T-helper 9 cell (primary cell): ENCODE measurements at places on chromosomes 3 and 15.

- DNase-seq: no peak
Observed at GRCh38 chr3:148319161-148319915, 378.4 kb upstream of the AGTR1 start.

GRCh38 chr3:117261983-117262421, 552.4 kb downstream of the TUSC7 start:
- DNase-seq: no peak

- DNase-seq: peak; percentile 35
Observed at GRCh38 chr15:99100245-99101173, 4.4 kb upstream of the SYNM start.

DNA sequence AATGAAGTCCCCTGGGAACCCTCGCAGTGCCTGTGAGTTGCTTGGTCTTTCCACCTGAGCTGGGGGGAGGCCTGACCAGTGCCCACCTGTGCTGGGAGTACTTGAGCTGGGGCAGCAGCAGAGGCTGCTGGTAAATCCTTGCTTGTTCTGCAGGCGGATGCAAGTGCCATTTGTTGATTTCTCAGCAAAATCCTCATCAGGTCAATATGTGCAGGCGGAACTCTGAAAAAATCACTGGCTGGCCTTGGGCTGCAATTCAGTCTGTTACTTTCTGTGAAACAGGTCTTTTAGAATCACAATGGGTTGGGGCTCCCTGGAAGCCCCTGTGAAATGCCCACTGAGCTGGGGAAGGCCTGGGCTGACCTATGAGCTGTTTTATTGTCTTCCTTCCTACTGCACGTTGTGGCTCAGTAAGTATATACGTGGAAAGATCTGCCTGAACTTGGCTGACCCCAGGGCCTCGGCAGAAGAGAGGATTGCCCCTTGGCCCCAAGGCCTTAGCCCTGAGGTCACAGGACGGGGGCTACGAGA, 182.0 kb upstream of the RGMA start:
- no peak for DNase-seq

GRCh38 chr15:66785637-66786036, 83.6 kb downstream of the SMAD6 start:
- no peak for DNase-seq

- DNase-seq: no peak
Observed at GRCh38 chr15:71325481-71325880, 210.2 kb downstream of the THSD4 start.
